IPS DF 19.7 (cell line): ENCODE measurements at places on chromosomes 16 and 17.

GRCh38 chr17:9402590-9403199, 172.9 kb downstream of the STX8 start:
- DNase-seq = no peak

DNA sequence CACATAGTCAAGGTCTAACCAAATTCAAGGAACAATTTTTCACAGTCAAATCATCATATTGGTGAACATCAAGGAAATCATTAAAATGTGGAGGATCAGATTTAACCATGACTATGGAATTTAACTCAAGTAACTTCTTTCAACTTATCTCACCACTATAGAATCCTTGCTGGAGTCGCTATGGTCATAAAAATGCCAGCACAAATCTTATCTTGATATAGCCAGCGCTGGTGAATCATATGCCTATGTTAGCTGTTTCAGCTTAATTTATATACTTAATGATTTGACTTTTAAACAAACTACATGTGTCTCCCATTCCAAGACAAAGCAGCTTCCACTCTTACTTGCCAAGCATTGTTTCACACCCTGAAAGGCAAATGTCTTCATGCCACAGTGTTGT, 416.4 kb downstream of the CDH11 start:
- DNase-seq = no peak

GRCh38 chr16:66901626-66902025, 17.1 kb downstream of the CDH16 start:
- DNase-seq = no peak

DNA sequence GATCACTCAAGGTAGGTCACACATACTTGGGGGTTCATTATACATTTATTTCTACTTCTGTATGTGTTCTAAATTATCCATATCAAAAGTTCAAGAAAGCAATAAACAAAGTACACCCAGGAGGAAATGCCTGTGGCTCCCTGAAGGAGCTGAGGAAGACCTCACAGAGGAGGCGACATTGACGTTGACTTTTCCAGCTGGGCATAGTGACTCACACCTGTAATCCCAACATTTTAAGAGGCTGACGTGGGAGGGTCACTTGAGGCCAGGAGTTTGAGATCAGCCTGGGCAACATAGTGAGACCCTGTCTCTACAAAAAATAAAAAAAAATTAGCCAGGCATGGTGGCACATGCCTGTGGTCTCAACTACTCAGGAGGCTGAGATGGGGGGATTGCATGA, 16.3 kb downstream of the ITGAD start:
- DNase-seq = no peak

GRCh38 chr17:34475296-34475695, 104.1 kb upstream of the TMEM132E start:
- no peak for DNase-seq

DNA sequence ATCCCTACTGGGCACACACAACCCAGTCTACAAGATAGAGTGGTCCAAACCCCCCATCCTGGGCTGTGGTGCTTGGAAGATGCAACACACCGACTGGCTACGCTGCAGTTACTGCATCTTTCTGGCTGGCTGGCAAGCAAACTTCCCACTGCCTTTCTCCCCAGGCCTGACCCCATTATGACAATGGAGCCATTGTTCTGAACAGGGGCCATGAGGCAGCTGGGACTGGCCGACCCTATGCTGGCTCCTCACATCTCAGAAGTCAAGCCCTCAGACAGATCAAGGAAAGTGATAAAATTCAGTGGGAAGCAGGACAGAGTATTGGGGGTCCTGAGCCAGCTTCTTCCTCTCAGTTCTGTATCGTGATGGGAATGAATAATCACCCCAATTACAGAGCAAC, 364.1 kb upstream of the ASIC2 start:
- no peak for DNase-seq

GRCh38 chr17:43782913-43783680, 2.9 kb downstream of the CFAP97D1 start:
- no peak for DNase-seq

- DNase-seq = no peak
Measured at GRCh38 chr17:964876-965275, 14.7 kb downstream of the NXN start.

GRCh38 chr17:77555121-77555591, 403.3 kb upstream of the TNRC6C start:
- DNase-seq = no peak

DNA sequence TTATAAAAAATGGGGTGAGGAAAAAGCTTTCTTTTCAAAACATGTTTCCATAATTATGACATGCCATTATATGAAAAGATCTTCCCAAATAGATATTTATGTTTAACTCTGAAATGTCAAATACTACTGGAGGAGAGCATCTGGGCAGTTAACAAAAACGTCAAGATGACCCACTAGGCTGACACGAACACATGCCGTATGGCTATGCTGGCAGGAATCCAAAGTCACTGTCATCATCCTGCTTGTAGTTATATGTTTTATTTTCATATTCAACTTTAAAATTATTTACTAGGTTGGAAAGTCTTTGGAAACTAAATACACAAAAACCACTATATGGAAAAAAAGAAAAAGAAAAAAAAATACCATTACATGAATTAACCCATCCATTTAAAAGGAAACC, 27.3 kb downstream of the ANKFY1 start:
- no peak for DNase-seq

DNA sequence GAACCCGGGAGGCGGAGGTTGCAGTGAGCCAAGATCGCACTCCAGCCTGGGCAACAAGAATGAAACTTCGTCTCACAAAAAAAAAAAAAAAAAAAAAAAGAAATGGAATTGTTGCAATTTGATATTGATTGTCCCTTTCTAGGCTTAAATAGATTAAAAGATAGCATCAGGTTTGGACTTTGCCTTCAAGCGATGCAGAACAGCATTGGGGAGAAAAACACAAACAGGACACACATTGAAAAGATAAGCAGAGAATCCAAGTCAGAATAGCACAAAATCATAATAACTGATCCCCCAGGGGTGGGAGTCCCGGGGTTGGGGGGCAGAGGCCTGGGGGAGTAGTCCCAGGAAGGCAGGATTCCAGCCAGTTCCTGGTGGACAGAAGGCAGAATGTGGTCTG, 3.9 kb upstream of the CREBBP start:
- no peak for DNase-seq

DNA sequence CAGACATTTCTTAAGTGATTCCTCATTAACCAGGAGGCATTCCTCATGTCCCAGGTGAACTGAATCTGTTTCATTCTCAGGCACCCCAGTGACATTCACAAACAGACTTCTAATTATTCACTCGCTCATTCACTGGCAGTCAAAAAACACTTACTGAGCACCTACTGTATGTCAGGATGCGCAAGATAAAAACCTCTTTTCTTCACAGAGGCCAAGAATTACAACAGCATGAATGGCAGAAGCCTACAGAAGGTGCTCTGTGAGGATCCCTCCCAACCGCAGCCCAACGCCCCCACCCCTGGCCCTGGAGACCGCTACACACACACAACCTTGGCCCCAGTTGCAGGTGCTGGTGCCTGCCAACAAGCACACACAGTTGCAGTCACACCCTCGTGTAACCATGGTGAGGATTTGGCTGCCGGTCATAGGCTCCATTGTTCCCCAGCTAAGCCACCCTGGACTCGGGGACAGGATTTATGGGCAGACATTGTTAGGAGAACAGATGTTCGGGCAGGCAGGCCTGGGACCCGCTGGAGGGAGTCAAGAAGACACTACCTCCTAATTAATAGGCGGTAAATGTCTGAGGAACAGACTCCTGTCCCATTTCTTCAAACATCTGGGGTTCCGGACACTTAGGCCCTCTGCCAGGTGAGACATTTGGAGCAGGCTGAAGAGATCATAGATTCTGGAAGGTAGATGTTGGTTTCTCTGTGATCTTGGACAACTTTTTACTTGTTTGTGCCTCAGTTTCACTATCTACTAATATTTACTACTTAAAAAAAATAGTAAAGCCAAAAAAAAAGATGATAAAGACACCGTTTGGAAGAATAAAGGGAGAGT, 43.2 kb downstream of the CUEDC1 start:
- DNase-seq = no peak

GRCh38 chr16:89624777-89625761, 11.6 kb downstream of the DPEP1 start:
- DNase-seq = no peak

DNA sequence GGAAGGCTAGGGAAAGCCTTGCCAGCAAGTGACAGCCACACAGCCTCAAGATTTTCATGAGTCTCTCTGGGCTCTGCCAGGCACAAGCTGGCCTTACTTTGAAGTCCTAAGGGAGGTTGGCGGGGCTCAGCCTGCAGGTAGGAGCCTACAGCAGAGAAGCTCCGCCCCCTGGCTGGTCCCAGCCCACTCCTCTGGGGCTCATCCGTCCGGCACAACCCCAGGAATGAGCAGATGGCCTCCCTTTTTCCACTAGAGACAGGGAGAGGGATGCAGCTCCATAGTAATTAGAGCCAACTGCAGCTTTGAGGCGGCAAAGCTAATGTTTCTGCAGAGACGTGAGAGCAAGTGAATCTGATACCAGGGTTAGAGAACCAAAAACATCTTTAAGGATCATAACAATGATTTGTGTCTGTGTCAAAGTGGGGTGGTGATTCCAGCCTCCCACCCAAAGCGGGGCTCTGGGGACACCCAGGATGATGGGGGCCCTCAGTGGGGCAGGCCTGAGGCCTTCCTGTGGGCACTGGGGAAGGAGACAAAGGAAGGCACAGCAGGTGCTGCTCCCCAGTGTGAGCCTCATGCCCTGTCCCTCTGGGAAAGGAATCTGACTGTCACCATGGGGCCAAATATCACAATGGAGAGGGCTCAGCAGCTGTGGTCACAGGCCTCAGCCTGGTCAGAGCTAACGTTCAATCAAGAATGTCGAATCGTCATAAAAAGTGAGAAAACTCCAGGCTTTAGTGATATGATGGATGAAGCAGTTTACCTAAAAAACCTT, 61.5 kb downstream of the RBFOX3 start:
- DNase-seq = no peak

- DNase-seq = no peak
Measured at GRCh38 chr16:56506941-56507340, 12.9 kb downstream of the BBS2 start.

GRCh38 chr17:78974635-78975591, 4.8 kb downstream of the LGALS3BP start:
- DNase-seq = no peak
